D341Med (cell line): ENCODE measurements at places on chromosomes 2 and 18.
A peak's percentile ranks its signal among the peaks of the same experiment; 100 is the strongest.

DNA sequence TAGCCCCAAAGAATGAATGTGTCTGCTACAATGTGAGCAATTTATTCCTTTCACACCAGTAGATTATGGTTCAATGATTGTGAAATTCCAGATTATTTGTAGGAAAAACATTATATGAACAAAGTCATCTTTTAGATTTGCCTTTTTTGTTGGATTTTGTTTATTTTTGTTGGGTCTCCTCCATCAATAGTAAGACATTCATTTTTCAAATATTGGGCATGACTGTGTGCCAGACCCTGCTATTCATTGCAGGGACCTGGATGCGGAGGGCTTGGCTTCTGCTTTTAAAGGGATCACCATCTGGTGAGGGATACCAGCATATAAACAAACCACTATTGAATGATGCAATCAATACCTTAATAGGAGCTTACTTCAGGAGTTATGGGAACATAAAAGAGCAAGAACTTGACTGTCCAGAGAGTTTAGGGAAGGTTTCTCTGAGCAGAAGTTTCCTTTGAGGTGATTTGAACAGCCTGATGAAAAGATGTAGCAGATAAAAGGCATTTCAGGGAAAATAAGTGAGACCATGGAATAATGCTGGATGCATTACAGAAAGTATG is 486.7 kb downstream of the EPHA4 start:
- no peak for DNase-seq

DNA sequence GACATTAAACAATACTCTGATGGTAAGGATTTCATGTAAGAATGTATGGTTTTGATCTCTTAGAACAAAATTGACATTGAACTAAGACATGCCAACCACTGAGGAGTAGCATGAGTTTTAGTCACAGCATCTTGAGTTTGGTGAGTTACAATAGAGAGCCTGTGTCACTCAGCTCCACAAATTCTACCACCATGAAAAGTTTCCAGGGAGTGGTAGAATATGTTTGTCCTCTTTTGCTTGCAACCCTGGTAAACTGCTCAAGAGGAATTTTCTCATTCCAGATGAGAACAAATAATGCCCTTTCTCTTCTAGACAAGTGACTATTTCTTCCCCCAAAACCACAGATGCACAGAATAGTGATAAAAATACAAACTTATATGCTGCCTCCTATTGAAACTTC is 502.0 kb upstream of the VRK2 start:
- DNase-seq: no peak

DNA sequence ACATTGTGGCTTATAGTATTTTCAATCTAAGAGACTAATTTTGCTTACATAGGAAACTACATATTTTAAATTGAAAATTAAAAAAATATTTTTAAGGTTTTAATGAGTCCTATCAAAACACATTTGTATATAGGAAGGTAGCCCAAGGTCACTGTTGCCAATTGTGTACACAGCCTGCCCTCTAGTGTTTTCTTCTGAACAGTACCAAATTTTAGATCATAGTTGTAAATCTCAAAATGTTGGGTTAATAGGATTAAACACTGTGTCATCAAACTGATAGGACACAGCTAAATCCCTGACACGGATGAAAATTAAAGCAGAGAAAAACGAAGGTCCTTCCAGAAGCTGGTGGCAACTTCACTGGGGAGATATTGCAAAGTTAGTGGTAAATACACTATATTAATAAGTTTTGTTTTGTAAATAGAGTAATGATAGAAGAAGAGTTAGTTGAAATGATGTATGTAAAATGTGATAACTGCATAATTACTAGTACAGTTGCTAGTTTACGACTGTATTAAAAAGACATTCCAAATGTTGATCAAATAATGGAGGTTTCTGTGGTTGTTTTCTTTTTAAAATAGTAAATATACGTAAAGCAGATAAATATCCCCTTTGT is 19.7 kb downstream of the CLUL1 start:
- DNase-seq: peak; percentile 71

GRCh38 chr2:218882866-218883366 is 2.3 kb downstream of the WNT10A start:
- DNase-seq: no peak

DNA sequence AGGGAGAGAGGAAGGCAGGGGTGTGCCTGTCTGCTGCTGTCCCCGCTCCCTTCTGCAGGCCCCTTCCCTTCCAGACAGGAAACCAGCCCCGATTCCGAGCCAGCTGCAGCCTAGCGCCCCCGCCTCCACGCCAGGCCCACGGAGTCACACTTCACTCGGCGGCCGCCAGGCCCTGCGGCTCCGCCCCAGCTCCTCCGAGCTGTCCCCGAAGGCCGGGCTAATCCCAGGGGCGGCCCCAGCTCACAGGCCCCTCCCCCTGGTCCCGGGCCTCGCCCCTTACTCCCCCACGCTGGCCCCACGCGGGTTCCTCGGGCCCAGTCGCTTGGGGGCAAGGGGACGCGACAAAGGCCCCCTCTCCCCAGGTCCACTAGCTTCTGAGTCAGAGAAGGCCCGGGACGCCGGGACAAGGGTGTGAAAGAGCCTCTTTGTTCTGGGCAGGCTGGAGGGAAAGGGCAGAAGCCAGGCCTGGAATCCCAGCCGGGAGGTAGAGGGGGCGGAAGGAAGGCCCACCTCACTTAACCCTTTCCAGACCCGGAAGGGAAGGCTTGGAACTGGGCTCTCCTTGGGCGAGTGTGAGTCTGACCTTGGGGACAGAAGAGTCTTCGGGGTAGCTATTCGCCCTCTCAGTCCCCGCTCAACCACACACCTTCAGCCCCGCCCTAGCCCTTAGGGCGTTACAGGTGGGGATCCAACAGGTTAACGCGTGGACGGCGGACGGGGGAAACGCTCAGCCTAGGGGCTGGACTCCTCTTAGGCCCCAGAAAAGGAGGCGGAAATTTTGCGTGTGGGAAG is 1.2 kb downstream of the RTKN start:
- DNase-seq: peak; percentile 98
